Naive thymus-derived CD4-positive, alpha-beta T cell (primary cell): ENCODE measurements at places on chromosomes 16 and 17. TPM values are rescaled to one million over a fixed set of nuclear protein-coding genes. Genes with fewer than 3 reads are reported as not detected.

Gene SCARF1
- polyA plus RNA-seq, result 0.06 TPM

- no peak overlapping the region for H3K27ac ChIP-seq
- no peak overlapping the region for H3K4me3 ChIP-seq
- DNase-seq, result no peak
- no peaks in the 10 kb centered on the region for H3K4me1 ChIP-seq
- H3K27me3 ChIP-seq, result no peaks in the 10 kb centered on the region
- no peaks in the 10 kb centered on the region for H3K36me3 ChIP-seq
These were observed 152.1 kb downstream of the AXIN2 start for GRCh38 chr17:65409381-65409780.

DNA sequence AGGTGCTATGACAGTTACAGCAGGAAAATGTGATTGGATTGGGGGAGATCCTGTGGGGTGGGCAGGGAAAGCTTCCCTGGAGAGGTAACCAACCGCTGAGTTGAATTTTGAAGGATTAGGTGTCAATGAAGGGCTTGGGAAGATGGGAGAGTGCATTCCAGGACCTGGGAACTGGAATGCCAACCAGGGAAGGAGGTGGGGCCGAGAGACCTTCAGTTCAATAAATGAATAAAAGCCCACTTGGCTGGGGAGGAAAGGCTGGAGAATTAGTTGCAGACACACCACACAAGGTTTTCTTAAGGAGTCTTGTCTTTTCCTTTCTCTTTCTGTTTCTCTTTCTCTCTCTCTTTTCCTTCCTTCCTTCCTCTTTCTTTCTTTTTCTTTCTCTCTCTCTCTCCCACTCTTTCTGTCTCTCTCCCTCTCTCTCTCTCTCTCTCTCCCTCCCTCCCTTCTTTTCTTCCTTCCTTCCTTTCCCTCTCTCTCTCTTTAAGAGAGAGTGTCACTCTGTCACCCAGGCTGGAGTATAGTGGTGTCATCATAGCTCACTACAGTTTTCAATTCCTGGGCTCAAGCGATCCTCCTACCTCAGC is 3.3 kb downstream of the USP43 start:
- H3K36me3 ChIP-seq, result no peaks in the 10 kb centered on the region
- H3K27ac ChIP-seq, result no peak overlapping the region
- no peak for DNase-seq
- H3K27me3 ChIP-seq, result no peaks in the 10 kb centered on the region
- no peak overlapping the region for H3K4me3 ChIP-seq
- no peaks in the 10 kb centered on the region for H3K4me1 ChIP-seq

GRCh38 chr17:67779098-67779672 is 46.1 kb upstream of the BPTF start:
- no peak overlapping the region for H3K4me3 ChIP-seq
- peak; percentile 27 for DNase-seq
- no peaks in the 10 kb centered on the region for H3K36me3 ChIP-seq
- no peaks in the 10 kb centered on the region for H3K27me3 ChIP-seq
- no peaks in the 10 kb centered on the region for H3K4me1 ChIP-seq
- no peak overlapping the region for H3K27ac ChIP-seq

Gene SNAI3
- 13.5 TPM for polyA plus RNA-seq

- H3K27ac ChIP-seq, result no peak overlapping the region
- no peaks in the 10 kb centered on the region for H3K4me1 ChIP-seq
- no peak overlapping the region for H3K4me3 ChIP-seq
- no peak for DNase-seq
- H3K27me3 ChIP-seq, result no peaks in the 10 kb centered on the region
These were observed 49.8 kb downstream of the NDEL1 start for GRCh38 chr17:8485491-8485890.

Gene LPO
- not detected for polyA plus RNA-seq

DNA sequence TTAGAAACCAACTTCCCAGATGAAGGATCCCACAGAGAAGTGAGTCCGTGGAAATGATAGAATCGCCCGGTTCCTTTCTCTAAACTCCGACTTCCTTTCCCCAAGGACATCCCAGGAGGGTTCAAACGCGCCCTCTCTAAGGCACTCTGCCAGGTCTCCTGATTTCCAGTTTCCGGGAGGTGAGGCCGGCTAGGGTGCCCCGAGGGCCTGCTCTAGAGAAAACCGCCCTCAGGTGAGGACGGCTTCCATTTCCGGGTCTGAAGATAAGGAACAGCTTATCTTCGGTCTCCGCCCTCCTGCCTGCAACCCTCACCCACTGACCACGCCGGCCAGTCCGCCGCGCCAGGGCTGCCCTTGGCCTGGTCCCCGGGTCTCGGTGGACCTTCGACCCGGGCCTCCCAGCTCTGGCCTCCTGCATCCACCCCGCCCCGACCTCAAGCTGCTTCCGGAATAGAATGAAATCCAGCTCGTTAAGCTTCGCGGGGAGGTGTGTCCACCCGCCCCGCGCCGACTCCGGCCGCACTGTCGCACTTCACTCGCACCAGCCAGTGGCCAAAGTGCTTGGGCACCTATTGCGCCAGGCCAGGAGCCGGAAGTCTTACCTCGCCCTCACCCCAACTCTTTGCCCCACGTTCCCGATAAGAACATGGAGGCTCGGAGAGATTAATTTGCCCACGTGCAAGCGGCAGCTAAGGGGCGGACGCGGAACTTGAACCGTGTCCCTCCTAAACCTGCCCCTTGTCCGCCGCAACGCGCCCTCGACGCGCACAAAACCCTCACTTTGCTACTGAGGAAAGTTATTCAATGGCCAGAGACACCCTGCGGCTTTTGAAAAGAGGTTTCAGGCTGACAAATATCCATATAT is 836 bp upstream of the MMP15 start:
- peak overlapping the region; percentile 78 for H3K4me3 ChIP-seq
- no peaks in the 10 kb centered on the region for H3K27me3 ChIP-seq
- DNase-seq, result no peak
- H3K27ac ChIP-seq, result no peak overlapping the region
- H3K4me1 ChIP-seq, result peaks cover 9% of the 10 kb centered on the region
- no peaks in the 10 kb centered on the region for H3K36me3 ChIP-seq

- H3K27me3 ChIP-seq, result no peaks in the 10 kb centered on the region
- H3K4me1 ChIP-seq, result peaks cover 8% of the 10 kb centered on the region
- H3K36me3 ChIP-seq, result no peaks in the 10 kb centered on the region
- H3K27ac ChIP-seq, result no peak overlapping the region
- no peak overlapping the region for H3K4me3 ChIP-seq
These were observed 64.9 kb downstream of the TEX14 start for GRCh38 chr17:58626905-58627304.

DNA sequence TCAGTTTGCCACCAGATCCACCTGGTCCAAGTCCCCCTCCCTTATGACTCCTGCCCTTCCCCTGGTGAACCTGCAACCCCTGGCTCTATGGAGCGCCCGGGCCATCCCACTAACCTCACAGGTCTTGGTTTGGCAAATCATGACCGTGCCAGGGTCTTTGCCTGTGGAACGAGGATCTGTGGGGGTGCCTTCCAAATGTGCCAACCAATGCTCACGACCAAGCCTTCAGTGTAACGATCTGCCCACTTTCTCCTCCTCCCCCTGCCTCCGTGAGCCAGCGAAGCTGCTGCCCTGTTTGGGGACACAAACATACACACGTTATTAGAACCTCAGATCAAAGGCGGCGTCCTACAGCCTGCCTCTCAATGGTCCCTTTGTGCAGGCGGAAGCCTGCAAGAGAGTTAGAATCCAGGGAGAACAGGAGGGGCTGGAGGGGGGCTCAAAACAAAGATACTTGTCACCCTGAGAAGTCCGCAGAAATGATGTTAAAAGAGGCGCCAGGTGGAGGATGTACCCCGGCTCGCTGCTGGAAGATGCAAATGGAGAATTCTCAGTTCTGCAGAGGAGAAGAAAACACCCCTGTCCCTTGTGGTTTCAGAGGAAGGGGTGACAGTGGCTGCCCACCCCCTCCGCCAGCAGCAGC is 9.0 kb upstream of the NKD1 start:
- no peak overlapping the region for H3K27ac ChIP-seq
- H3K4me3 ChIP-seq, result no peak overlapping the region
- no peaks in the 10 kb centered on the region for H3K27me3 ChIP-seq
- no peak for DNase-seq
- no peaks in the 10 kb centered on the region for H3K36me3 ChIP-seq

DNA sequence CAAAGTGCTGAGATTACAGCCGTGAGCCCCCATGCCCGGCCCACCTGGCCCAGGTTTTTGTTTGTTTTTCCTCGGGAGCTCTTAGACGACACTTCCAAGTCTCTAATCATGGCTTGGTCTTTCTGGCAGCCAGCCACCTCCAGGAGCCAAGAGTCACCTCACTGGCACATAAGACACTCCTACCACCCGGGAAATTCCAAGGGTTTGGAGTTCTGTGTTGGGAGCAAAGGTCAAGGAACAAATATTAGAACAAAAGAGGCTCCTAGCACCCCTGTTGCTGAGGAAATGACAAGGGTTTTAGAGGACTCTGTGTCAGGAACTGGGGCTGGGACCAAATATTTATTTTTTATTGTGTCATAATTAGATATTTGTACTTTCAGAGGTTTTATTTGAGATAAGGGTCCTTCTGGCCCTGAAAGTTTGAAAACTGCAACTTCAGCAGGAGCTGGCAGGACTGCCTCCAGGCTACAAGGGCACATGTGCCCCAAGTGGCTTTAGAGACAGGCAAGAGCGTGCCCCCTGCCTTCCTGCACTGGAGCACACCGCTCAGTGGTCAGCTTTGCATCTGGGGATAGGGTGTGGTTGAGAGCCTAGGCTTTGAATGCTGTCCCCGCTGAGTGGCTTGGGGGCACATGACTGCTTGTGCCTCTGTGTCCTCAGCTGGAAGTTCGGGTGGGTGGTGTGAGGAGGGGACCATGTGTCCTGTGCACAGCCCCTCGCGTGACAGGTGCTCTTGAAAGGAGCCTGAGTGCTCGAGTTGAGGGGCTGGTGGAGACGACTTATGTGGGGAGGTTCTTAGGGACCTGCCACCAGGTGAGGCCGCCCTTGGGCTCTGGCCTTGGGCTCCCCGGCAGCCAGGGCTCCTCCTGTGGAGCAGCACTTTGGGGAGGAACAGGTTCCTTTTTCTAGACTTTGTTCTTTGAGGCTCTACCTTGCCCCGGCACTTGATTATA is 29.7 kb downstream of the MGRN1 start:
- H3K4me1 ChIP-seq, result no peaks in the 10 kb centered on the region
- H3K4me3 ChIP-seq, result no peak overlapping the region
- peaks cover 67% of the 10 kb centered on the region for H3K36me3 ChIP-seq
- no peaks in the 10 kb centered on the region for H3K27me3 ChIP-seq

GRCh38 chr16:55386534-55387296 is 62.7 kb downstream of the IRX6 start:
- no peak overlapping the region for H3K27ac ChIP-seq

GRCh38 chr16:87647431-87648185 is 45.3 kb downstream of the JPH3 start:
- DNase-seq, result no peak
- H3K27ac ChIP-seq, result no peak overlapping the region
- no peak overlapping the region for H3K4me3 ChIP-seq
- H3K27me3 ChIP-seq, result no peaks in the 10 kb centered on the region
- H3K36me3 ChIP-seq, result no peaks in the 10 kb centered on the region

Gene GALR2
- polyA plus RNA-seq, result not detected

DNA sequence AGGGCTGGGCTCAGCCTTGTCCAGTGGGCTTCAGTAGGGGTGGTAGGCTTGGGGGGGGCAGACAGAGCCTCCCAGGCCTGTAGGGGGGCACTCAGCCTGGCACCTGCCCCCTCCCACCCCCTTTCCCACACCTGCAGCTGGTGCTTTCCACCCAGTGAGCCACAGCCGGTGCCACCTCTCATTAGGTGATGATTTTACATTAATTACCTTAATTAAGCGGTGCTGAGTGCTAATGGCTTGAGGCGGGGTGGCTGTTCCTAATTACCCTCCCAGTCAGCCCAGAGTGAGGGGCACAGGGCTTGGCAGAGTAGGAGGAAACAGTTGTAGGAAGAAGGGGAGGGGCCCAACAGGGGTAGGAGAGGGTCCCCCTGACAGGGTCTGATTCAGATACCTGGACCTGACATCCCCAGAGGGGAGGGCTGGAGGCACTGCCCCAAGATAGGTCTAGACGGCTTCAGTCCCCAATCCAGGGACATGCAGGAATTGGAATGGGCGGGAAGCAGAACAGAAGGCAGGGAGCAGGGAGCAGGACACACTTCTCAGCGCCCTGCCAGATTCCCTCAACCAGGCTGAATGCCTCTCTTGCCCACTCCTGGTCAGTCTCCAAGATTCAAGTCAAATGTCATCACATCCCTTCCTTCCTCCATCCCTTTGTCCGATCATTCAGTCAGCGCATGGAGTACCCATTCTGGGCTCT is 26.5 kb upstream of the PHF12 start:
- H3K27ac ChIP-seq, result no peak overlapping the region
- DNase-seq, result no peak
- no peaks in the 10 kb centered on the region for H3K36me3 ChIP-seq
- no peak overlapping the region for H3K4me3 ChIP-seq

Gene CSH1
- not detected for polyA plus RNA-seq

Gene PRCD
- polyA plus RNA-seq, result 1.3 TPM

- H3K4me1 ChIP-seq, result no peaks in the 10 kb centered on the region
- H3K27ac ChIP-seq, result no peak overlapping the region
- DNase-seq, result no peak
- no peak overlapping the region for H3K4me3 ChIP-seq
These were observed 213.5 kb downstream of the RAB11FIP4 start for GRCh38 chr17:31604936-31605335.

DNA sequence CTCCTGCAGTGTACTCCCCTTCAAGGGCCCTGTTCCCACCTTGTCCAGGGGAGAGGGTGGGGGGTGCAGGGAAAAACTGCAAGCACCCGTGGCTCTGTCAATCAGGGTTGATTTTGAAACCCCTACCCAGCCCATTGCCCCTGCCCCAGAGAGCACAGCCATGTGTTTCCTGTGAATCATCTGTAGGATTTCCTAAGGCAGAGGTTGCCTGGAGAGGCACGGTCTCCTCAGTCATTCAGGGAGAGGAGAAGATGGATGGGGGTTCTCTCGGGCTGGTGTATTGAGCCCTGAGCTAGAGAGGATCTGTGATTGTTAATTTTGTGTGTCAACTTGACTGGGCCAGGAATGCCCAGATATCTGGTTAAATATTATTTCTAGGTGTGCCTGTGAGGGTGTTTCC is 3.5 kb upstream of the AGRP start:
- no peak overlapping the region for H3K4me3 ChIP-seq
- H3K4me1 ChIP-seq, result peaks cover 10% of the 10 kb centered on the region
- no peaks in the 10 kb centered on the region for H3K27me3 ChIP-seq
- H3K36me3 ChIP-seq, result no peaks in the 10 kb centered on the region
- H3K27ac ChIP-seq, result no peak overlapping the region

GRCh38 chr16:10859658-10860057 is 17.3 kb upstream of the CIITA start:
- no peaks in the 10 kb centered on the region for H3K27me3 ChIP-seq
- H3K4me1 ChIP-seq, result no peaks in the 10 kb centered on the region
- no peak overlapping the region for H3K4me3 ChIP-seq
- H3K27ac ChIP-seq, result no peak overlapping the region
- no peak for DNase-seq

- H3K27ac ChIP-seq, result no peak overlapping the region
- no peaks in the 10 kb centered on the region for H3K27me3 ChIP-seq
- H3K36me3 ChIP-seq, result peaks cover 21% of the 10 kb centered on the region
- no peak overlapping the region for H3K4me3 ChIP-seq
- peaks cover 50% of the 10 kb centered on the region for H3K4me1 ChIP-seq
These were observed 7.8 kb downstream of the RNF213 start for GRCh38 chr17:80268427-80268826.

- no peaks in the 10 kb centered on the region for H3K27me3 ChIP-seq
- no peaks in the 10 kb centered on the region for H3K36me3 ChIP-seq
- peak overlapping the region; percentile 15 for H3K27ac ChIP-seq
- H3K4me1 ChIP-seq, result peaks cover 6% of the 10 kb centered on the region
- H3K4me3 ChIP-seq, result peak overlapping the region; percentile 56
These were observed 8.3 kb downstream of the CUEDC1 start for GRCh38 chr17:57946798-57947358.
